ENCODE measurements at places on chromosomes 12 and 14.

- no peak for DNase-seq
Observed at GRCh38 chr14:63938198-63939005, 85.6 kb downstream of the SYNE2 start.

GRCh38 chr14:96997996-96998395 lies 200.8 kb downstream of the VRK1 start:
- no peak for DNase-seq

DNA sequence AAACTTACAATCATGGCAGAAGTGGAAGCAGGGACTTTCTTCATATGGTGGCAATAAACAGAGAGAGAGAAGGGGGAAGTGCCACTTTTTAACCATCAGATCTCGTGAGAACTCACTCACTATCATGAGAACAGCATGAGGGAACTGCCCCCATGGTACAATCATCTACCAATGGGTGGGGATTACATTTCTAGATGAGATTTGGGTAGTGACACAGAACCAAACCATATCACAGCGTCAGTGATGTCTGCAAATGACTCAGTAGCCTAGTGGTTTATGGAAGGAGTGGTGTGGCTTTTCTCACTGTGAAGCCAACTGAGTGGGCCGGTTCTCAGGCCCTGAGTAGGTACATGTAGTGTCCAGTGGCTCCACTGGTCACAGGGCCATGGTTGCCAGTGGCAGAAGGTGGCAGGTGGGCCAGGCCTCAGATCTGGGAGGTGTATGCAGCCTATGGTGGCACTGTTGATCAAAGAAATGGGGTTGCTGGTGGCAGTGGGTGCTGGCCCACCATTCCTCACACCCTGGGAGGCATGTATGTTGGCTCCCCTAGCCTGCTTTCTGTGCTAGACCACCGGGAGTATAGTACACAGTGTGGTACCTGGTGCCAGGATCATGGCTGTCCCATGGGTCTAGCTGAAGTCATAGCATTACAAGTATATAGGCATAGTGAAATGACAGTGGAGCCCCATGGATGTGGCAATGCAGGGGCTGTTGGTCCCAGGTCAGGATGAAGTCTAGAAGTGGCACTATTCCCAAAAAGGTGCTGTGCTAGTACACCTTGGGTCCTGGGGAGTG lies 191.9 kb downstream of the NUBPL start:
- no peak for DNase-seq

- no peak for DNase-seq
Observed at GRCh38 chr12:94725375-94726168, 75.2 kb upstream of the TMCC3 start.

DNA sequence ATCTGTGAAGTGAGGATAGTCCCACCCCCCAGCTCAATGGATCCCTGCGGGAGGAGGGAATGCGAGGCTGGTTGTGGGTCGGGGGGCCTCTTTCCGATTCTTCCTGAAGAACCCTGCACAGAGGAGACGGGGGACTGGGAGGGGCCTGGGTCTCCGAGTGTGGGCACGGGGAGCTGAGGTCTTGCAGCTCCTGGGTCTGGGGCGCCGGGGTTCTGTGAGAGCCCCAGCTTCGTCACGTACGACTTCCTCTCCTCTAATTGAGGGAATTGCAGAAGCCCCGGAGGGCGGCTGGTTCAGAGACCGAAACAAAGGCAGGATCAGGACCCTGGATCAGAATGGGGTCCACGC lies 66.6 kb downstream of the DIO3 start:
- no peak for DNase-seq

DNA sequence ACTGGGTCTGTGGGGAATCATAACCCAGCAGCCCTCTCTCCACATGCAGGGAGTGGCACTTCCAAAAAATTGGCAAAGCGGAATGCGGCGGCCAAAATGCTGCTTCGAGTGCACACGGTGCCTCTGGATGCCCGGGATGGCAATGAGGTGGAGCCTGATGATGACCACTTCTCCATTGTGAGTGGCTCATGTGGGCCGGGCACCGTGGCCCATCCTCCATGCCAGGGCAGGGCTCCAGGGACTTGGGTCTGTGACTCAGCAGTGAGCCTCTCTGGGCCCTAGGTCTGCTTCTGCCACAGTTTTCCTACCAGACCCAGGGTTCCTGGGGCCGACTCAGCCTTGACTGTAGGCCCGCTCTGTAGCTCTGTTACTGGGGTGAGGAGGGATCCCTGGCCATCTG lies 2.2 kb downstream of the NPFF start:
- no peak for DNase-seq

DNA sequence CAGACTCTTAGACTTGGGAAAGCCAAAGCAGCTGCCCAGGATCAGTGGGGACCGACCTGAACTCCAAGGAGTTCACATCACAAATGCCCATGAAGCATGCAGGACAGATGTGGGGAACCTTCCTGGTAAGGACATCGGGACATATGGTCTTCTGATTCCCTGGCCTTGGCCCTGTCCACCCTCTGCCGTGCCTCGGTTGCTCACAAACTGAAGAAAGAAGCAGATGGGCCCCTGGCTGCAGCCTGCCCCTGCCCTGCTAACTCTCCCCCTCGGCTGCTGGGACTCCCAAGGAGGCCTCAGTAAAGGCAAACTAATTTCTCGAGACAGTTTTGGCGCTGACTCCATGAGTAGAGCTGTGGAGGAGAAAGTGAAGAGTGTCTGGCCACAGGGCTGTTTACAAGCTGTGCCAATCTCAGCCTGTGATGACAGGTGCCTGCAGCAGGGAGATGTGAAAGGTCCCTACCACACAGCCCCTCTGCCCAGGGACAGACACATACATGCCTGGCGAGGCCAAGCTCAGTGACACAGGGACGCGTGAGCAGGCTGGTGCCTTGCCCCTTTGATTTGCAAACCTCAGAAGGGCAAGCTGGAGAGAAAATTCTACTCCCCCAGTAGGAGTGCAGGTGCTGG lies 48.6 kb downstream of the ISCA2 start:
- no peak for DNase-seq

- no peak for DNase-seq
Observed at GRCh38 chr12:129607301-129607700, 296.5 kb downstream of the TMEM132D start.

DNA sequence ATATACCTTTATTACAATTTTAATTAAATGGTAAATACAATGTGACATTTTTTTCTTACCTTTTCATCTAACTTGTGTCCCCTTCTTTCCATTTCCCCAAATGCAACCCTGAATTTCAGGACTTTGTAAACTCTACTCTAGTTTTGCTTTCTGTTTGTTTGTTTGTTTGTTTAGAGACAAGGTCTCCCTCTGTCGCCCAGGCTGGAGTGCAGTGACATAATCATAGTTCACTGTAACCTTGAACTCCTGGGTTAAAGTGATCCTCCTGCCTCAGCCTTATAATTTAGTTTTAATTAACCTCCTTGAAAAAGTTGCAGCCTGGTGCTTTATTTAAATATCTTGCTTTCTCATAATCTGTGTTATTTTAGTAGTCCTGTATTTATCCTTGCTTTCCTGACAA lies 59.0 kb upstream of the MON2 start:
- no peak for DNase-seq

DNA sequence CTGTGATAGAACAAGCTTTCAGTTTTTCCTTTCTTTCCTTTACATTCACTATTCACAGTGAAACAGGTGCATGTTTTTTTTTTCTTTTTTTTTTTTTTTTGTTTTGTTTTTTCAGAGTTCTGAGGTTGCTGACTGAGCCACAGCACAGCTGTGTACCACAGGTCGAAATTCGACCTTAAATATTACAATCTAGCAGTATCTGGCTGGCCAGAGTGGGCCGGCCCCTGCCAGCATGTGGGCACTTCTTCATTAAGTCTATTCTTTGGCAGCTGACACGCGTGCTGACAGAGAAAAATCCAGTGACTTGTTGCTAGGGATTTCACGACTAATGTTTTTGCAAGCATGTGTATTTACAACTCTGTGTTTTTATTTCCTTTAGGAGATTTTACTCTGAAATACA lies 33.9 kb downstream of the FBXO33 start:
- no peak for DNase-seq

DNA sequence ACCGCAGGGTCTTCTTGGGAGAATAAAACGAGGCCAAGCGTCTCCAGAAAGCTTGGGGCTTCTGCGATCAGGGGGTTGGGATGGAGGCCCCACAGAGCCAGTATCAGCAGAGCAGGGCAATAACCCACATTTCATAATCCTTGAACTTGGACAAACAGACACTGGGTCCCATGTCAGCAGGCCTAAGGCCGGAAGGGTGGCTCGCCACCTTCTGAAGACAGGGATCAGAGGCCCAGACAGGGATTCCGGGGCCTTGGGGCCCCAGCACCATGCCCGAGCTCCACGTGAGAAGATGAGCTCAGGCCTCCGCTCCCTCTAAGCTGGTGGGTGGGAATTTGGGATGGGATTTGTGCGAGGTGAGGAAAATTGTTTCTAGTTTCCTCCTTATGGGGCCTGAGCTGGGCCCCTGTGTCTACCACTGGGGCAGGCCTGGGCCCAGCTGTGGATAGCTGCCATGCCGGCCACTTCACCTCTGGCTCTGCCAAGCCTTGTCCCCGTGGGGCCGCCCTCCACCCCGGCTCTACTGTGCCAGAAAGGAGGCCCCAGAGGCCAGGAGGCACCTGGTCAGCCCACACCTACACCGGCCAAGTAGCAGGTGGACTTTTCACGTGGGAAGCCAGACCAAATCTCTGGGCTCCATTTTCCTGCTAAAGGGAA lies 67.2 kb upstream of the DLK1 start:
- no peak for DNase-seq

- no peak for DNase-seq
Observed at GRCh38 chr12:6376079-6376869, 911 bp upstream of the SCNN1A start.

- DNase-seq = no peak
Observed at GRCh38 chr12:104136577-104136976, 1.4 kb downstream of the NFYB start.

- DNase-seq = no peak
Observed at GRCh38 chr12:103707446-103707845, 120.4 kb downstream of the STAB2 start.
